ENCODE measurements at places on chromosomes 4 and X.

- DNase-seq: no peak
Measured at GRCh38 chr4:40656201-40656863, 26.7 kb upstream of the RBM47 start.

DNA sequence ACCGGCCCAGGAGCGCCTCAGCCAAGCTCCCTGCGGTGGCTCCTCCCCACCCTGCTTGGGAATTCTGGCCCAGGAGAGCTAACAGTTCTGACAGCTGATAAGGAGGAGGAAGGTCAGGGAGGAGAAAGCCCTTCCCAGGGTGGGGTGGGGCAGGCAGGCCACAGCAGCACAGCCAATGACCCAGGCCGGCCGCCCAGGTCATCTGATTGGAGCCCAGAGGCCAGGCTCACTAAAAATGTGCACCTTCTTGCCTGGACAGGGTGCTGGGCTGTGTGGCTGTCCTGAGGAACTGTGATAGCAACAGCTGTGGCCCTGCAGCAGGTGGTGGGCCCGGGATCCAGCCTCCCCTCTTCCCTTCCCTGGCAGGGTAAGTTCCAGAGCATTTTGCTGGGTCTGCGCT, 17.2 kb upstream of the SH3TC1 start:
- DNase-seq: no peak

DNA sequence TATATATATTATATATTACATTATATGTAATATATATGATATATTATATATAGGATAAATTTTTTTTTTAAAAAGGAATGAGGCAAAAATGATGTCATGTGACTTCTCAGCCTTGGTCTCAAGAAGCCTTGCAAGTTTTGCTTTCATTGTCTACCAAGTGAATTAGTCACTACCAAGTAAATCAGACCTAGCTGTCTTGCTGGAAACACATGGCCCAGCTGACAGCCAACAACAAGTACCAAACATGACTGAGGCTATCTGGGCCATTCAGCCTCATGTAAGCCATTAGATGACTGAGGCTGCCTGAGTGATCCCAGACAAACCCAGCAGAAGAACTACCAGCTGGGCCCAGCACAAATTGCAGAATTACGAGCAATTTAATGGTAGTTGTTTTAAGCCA, 44.9 kb downstream of the HAND2 start:
- DNase-seq: no peak

DNA sequence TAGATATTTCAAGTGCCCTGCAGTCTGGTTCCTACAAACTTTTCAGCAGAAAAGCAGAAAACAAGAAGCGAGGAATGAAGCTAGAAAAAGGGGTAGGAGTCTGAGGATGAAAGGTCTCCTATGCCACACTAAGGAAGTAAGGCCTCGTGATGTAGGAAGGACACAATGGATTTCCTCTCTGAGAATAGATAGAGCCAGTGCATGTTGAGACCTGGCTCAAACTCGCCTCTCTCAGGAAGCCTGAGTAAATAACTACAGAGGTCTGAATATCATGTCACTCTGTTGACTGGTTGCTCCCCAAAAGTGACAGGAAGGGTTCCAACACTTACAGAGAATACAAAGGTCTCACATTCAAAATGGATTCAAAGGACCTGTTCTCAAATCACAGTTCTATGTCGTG, 93.3 kb downstream of the GRIA3 start:
- DNase-seq: no peak

DNA sequence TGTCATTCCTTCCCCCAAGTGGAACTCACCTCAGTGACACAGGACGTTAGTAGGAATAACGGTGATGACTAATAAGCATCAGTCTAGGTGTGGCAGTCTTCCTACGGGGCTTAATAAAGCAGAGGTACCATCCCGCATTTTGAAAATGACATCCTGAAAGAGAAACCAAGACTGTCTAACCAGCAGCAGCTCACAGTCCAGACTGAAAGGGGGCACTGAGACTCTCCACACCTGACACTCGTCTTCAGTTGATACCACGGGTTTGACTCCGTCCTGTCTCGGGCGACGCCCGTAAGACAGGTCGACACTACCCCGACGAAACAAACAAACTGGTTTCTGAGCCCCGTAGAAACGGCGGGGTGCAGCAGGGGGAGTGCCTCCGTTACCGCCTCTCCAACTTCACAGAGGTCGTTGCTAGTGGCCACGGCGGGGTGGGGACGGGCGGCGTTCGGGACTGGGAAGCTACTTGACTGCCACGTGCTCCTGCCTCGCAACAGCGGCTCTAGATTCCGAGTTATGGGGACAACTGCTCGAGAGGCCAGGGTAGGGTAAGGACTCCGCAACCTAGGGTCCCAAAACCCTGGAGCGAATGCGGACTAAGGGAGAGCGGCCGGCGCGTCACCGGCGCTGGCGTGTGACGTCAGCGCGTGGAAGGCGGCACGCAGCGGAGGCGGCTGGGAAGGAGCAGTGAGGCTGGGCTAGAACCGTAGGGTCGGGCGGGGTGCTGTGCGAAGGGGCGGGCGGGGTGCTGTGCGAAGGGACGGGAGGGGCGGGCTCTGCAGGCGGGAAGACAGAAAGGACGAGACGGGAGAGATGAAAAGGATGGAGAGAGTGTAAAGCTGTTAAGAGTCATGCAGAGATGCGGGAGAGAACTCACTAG, at the start of gene NEK1:
NEK1 (minus strand) TSS at position 593 of the 880 bp plus-strand sequence. CDS start 9,953 bp downstream, outside the sequence.
- peak; percentile 71 for DNase-seq

Data from NT2/D1 (cell line).